ENCODE measurements at places on chromosomes 12 and 14. TPM values are rescaled to one million over a fixed set of nuclear protein-coding genes. Genes with fewer than 3 reads are reported as not detected.

The GPR137C gene
- not detected for total RNA-seq

The CCDC88C gene
- 7.1 TPM for total RNA-seq

The SMCO2 gene
- total RNA-seq = 0.36 TPM

The SERPINA9 gene
- 0.13 TPM for total RNA-seq

The INHBE gene
- 0.20 TPM for total RNA-seq

The PHLDA1 gene
- 64.4 TPM for total RNA-seq

The CD163L1 gene
- 0.52 TPM for total RNA-seq
